ENCODE measurements at places on chromosomes 2 and 18.

DNA sequence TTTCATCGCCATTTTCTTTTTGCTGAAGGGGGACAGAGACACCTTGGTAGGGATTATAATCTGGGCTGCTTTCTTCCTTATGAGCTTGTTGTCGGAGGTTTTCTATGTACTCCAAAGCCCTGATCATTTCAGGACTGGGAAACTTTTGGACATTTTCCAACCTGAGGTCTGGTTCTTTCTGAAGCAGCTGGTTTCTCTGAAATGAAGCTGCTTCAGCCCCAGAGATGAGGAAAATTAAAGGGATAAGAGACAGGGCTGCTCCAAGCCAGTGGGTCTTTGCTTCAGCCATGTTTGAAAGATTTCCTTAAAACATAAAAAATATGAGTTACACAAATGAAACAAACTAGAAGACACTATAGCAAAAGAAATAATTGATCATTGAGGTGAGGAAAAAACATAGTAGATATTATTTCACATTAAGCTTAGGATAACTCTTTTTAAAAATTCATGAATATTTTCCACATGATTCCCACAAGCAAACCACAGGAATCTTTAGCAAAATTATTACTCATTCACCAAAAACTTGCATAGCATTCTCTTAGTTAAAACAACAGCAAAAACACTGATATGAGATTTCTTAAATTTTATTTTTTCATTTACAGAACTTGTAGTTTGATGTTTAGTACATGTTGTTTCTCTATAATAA lies 3.0 kb downstream of the SCG2 start:
- peak; percentile 25 for DNase-seq

GRCh38 chr2:186771395-186771794 lies 77.5 kb downstream of the FAM171B start:
- no peak for DNase-seq

GRCh38 chr2:205403244-205403825 lies 279.0 kb upstream of the NRP2 start:
- no peak for DNase-seq

DNA sequence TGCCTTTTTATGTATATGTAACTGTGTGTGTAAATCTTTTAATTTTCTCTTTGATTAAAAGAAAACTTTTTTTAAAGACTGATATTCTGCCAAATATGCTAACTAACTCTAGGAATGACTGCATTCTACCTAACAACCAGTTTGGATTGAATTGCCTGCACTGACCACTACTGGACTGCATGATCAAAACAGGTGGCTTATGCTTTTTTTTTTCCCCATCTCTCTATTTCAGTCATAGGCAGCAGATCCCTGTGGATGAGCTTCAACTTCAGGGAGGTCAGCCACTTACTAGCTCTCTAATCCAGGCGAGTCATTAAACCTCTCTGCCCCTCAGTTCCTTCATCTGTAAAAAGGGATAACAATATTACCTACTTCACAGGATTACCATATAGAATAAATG lies 138.6 kb upstream of the SERTAD2 start:
- peak; percentile 22 for DNase-seq

- no peak for DNase-seq
Observed at GRCh38 chr2:26462100-26462499, 15.8 kb downstream of the OTOF start.

- DNase-seq = no peak
Observed at GRCh38 chr2:206198677-206199076, 39.0 kb downstream of the EEF1B2 start.

GRCh38 chr18:22394428-22394827 lies 23.3 kb downstream of the CTAGE1 start:
- no peak for DNase-seq

- DNase-seq = no peak
Observed at GRCh38 chr18:13499803-13500202, 226.6 kb downstream of the FAM210A start.

- DNase-seq = no peak
Observed at GRCh38 chr2:120769076-120769786, 33.6 kb downstream of the GLI2 start.

- DNase-seq = no peak
Observed at GRCh38 chr18:49639643-49640391, 78.0 kb downstream of the LIPG start.

GRCh38 chr2:23615216-23616020 lies 230.4 kb downstream of the KLHL29 start:
- no peak for DNase-seq

DNA sequence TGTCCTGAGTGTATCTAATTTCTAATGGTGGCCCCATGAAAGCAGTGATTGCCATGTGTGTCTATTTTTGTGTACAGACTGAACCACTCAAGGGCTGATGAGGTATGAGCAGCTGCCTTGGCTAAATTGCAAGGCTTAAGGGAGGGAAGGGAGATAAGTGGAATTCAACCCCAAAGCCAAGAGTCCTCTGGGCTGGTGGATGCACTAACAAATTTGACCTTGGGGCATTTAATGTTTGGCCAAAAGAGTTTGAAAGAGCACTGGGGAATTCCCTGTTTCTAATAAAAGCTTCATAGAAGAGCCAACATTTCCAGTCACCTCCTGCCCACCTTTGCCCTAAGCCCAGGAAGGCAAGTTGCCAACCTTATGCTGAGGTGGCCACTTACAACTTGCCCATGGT lies 172.1 kb downstream of the SETBP1 start:
- DNase-seq = no peak

- no peak for DNase-seq
Observed at GRCh38 chr2:127014630-127015029, 92.3 kb downstream of the BIN1 start.

DNA sequence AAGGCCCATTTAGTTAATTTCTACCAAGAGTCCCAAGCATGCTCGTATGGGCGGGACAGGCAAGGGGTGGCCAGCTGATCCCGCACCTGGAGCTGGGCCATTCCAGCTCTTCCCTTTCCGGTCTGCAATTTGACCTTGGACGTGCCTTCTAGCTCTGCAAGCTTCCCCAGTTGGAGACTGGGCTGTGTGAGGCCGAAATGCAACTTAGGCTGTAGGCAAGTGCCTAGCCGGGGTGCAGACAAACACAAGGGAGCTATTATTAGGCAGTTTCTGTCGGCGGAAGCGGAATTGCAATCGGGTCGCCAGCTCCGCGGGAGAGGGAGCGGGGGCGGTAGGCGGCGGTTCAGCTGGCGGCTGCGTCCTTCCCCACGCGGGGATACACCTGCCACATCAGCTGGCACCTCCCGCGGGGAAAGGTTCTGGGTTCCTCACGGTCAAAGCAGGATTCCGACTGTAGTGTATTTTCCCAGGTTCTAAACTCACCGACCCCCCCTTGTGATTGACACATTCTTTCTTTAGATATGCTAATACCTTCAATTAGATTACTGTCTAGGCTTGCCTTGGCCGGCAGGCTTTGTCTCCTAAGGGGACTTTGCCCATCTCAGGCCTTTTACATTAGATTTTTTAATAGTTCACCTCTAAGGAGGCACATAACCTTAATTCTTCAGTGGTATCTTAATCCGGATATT lies 17.1 kb upstream of the ZNF532 start:
- DNase-seq = no peak

DNA sequence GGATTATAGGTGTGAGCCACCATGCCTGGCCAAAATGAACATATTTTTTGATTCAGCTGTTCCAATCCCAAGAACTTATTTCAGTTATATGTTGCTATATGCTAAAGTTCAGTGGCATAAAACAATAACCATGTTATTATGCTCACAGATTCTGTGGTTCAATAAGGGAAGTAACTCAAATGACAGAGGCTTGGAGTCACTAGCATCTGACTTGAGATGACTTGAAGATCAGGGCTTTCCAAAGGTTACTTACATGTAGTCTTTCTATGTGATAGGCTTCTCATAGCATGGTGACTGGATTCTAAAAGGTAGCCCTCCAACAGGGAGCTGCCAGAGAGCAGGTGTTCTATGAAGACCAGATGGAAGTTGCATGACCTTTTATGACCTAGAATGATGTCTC lies 17.2 kb downstream of the CLK1 start:
- DNase-seq = no peak

DNA sequence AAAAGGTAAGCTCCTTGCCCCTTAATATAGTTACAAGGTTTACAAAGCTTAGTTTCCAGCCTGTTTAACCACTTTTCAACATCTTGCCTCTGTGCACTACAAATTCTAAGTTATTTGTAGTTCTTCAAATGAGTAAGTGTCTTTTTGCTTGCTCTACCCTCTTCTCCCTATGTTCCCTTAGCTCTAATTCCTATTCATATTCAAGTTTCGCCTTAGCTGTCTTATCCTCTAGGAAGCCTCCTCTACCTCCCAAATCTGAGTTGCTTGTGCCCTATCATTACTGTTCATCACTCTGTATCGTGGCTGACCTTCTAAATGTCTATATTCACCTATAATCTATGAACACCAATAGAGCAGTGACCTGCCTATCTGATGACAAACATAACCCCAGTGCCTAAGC lies 25.3 kb downstream of the NRXN1 start:
- DNase-seq = no peak

GRCh38 chr2:33804155-33804554 lies 205.1 kb upstream of the FAM98A start:
- no peak for DNase-seq

DNA sequence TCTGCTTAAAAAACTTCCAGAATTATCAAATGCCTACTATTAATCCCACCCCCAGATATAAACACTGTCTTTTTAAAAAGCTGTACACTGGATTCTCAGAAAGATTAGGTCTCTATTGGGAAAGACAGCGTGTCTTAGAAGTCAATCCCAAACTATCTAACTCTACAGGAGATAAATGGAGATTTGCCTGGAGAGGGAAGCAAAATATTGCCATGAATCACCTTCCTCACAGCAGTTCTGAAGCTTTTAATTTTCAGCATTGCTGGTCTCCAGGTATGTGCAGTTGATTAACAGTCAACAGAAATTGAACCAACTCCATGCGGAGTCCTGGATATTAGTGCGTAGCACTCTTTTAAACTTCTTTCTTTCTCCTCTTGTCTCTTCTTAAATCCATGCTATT lies 122.2 kb downstream of the DSC3 start:
- DNase-seq = no peak

GRCh38 chr2:39858677-39859076 lies 79.6 kb upstream of the THUMPD2 start:
- DNase-seq = no peak

DNA sequence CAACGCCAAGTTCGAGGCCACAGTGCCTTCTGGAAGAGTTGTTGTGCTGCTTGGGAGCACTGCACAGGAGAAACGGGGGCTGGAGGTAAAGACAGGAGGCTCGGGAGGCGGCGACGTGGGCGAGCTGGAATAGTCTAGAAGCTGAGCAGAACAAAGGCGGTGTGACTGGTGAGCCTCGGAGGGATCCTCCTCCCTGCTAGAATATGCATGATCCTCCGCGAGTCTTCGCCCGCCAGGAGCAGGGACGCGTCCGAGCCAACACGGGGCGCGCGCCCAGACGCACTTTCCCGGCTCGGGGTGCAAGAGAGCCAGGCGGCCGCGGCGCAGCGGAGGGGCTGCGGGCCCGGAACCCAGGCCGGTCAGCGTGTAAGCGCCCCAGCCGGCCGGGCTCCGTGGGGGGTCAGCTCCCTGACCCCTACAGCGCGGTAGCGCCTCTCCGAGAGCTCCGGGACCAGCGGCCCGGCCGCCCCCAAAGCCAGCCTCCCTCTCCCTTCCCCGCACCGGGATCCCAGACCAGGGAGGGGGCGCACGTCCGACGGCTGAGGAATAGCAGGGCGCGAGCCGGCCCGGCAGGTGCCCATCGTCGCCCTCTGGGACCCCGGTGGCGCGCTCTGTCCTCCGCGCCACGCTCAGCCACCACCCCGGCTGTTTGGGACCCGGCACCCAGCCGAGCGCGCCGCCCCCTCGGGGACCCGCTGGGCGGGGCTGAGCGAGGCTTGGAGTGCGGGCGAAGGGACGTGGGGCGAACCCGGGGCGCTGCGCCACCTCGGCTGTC lies 62.5 kb downstream of the GNAL start:
- peak; percentile 29 for DNase-seq

DNA sequence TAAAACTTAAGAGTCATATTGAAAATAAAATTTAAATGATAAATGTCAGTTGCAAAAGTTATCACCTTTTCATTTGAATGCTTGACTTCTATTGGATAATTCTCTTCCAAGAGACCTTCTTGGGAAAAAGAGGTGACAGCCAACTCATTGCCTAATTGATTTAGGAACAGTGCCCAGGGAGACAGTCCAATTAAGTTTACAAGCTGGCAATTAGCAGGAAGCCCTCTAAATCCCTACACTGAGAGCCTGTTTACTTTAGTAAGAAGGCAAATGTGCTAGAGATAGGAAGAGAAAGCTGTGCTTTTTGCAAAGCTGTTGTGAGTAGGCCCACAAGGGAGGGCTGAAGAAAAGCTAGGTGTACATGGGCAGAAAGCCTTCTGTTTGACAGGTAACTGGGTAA lies 189.1 kb downstream of the WDPCP start:
- DNase-seq = no peak

DNA sequence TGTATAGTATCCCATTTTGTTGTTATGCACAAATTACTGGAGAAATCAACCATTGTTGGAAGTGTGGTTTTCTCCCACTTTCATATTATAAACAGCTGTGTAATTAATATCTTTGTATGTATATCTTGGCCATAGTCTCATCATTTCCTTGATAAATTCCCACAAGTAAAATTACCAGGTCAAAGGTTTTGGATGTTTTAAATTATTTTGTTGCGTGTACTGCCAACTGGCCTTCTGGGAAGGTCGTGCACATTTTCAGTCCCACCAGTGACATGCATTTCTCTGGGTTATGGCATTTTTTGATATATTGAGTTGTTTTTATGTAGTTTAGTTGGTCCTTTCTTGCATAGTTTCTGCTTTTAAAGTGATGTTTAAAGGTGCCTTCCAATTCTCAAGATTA lies 41.5 kb downstream of the TSHZ1 start:
- DNase-seq = no peak

DNA sequence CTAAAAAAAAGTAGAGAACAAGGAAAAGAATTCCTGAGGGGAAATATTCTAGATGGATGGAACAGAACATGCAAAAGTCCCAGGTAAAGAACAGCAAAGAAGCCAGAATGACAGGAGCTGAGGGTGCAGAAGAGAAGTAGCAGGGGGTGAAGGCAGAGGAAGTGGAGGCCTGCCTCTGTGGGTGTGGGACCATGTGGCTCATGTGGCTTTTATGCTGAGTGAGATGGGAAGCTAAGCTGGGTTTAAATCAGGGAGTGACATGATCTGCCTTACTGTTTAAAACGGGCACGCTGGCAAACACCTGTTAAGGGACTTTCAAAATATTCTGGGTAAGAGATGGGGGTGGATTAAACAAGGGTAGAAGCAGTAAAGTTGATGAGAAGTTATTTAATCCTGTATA lies 40.0 kb downstream of the GKN2 start:
- DNase-seq = no peak
